ENCODE measurements at places on chromosomes 12 and 14. TPM values are rescaled to one million over a fixed set of nuclear protein-coding genes. Genes with fewer than 3 reads are reported as not detected.
A peak's percentile ranks its signal among the peaks of the same experiment; 100 is the strongest.

The KRT8 gene
- 0.51 TPM for total RNA-seq

The DHRS2 gene
- total RNA-seq: 3.1 TPM

The TMEM132C gene
- not detected for total RNA-seq

GRCh38 chr12:25723921-25724491, 170.9 kb upstream of the LMNTD1 start:
- DNase-seq: no peak

The APOF gene
- not detected for total RNA-seq

The C12orf54 gene
- not detected for total RNA-seq

DNA sequence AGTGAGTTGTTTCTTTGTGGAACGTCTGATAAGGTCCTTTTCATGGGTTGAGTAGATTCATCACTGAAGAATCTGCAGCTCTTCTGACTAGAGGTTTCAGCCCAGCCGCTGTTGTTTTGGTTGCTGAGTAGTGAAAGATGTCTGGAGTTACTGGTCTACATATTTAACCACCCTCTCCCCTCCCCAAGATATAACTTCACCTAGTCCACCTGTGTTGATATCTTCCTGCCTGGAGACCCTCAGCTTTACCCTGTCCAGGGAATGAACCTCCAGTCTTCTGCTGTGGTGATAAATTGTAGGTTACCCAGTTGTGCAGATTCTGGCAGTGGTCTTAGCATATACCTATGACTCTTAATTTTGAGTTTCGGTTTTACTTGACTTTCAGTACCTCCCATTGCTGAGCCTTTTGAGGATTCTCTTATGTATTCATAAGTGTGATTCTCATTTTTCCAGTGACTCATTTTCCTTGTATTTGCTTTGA, 62.9 kb downstream of the CCDC91 start:
- peak; percentile 76 for DNase-seq
